ENCODE measurements at places on chromosomes 2 and 18.

DNA sequence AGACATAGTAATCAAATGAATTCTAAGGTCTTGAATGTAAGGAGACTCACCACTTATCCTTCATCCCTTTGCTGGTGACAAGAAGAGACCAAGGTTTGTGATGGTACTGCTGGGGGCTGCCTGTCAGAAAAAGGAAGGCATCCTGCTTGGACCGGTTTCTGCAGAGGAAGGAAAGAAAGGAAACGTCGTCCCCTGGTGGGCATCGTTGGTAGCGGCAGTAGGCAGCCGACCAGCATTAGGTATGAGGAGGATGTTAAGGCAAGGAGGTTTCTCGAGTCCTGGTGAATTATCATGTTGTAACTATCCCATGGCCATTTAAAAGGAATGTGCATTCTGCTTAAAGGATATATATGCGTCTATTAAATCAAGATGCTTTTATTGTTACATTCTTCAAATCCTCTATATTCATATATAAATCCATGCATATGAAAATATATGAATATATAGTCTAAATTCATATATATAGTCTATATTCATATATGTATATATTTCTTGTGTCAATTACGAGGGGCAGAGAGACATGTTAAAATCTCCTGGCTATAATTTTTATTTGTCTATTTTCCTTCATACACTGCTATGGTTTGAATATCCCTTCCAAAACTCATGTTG, 94.4 kb upstream of the TGFA start:
- peak; percentile 78 for DNase-seq

GRCh38 chr2:16773080-16773713, 107.6 kb upstream of the CYRIA start:
- no peak for DNase-seq

GRCh38 chr2:118658596-118659198, 188.8 kb downstream of the EN1 start:
- no peak for DNase-seq

GRCh38 chr2:208147008-208147407, 1.1 kb upstream of the CRYGB start:
- DNase-seq, result no peak

DNA sequence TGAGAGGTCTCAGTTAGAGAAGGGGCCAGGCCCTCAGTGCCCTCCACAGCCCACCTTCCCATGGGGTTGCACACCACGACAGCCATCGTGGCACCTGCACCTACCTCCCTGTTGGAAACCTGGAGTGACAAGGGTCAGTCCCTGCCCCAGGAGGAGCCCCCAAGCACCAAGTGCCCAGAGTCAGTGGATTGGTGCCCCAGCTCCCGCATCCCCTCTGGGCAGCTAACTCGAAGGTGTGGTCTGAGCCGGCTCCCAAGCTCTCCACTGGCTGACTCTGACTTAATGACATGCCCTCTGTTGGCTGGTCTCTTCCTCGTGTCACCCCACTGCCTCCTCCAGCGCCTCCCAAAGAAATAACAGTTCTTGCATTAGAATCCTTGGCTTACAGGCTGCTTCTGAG, 116.4 kb downstream of the NDUFA10 start:
- peak; percentile 9 for DNase-seq

- DNase-seq, result no peak
Measured at GRCh38 chr2:15363734-15364133, 197.4 kb downstream of the NBAS start.

Data from naive thymus-derived CD4-positive, alpha-beta T cell (primary cell).